HS-27A (cell line): ENCODE measurements at places on chromosomes 11 and 22.
A peak's percentile ranks its signal among the peaks of the same experiment; 100 is the strongest.

- DNase-seq: no peak
Measured at GRCh38 chr22:44616882-44617655, 84.9 kb upstream of the PRR5 start.

GRCh38 chr11:12989428-12990161, 19.5 kb upstream of the RASSF10 start:
- DNase-seq: no peak

- DNase-seq: no peak
Measured at GRCh38 chr11:121590772-121591404, 138.1 kb upstream of the SORL1-AS1 start.

DNA sequence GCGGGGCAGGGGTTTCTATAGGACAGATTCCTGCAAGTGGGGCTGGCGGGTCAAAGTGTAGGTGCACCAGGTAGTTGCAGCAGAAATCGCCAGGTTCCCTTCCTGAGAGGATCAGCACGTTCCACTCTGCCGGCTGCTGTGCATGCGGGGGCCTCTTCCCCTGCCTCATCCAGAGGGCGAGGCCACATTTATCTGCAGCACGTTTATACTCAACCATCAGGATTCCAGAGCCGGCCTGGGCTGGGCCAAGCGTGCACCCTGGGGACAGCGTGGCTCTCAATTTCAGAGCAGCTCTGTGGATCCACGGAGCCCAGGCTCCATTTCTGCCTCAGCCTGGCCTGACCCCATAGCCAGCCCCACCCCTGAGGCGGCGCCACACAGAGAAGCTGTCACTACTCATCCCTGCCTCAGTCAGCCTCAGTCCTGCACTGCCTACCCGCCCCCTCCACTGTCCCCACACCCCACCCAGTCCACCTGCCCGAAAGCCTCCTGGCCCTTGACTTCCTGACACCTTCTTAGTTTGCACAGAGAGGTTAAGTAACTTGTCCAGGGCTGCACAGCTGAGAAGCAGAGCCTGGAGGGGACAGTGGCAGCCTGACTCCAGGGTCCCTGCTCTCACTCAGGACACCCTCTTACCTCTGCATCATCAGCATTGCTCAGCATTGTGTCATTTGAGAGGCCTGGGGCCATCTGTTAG, 45.9 kb upstream of the RTL6 start:
- no peak for DNase-seq

DNA sequence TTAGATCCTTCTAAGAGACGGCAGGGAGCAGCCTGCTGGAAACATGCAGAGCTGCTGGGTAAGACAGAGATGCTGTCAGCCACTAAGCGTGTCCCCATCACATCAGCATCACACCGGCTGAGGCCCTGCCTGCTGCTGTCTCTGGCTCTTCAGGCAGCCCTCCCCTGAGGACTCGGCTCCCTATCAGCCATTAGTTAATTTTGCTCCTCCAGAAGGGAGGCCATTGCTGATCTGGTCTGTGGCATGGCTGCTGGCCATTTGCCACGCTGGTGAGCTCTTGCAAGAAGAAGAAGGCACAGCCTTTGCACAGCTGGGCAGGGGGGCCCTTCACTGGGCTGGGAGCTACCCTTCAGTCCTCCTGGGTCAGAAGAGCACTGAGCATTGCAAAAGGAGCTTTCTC, 131.2 kb upstream of the PARVA start:
- no peak for DNase-seq

DNA sequence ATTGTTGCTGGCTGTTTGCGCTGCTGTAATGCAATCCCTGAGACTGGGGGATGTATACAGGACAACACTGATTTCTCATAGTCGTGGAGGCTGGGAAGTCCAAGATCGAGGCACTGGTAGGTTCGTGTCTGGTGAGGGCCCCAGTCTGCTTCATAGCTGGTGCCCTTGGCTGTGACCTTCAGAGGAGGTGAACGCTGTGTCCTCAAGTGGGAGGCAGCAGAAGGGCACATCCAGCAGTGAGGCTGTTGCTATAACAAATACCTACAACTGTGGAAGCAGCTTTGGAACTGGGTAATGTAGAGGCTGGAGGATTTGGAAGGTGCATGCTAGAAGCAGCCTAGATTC, 21.3 kb downstream of the KRTAP5-5 start:
- no peak for DNase-seq

GRCh38 chr11:74707602-74708510, 23.4 kb downstream of the CHRDL2 start:
- no peak for DNase-seq

GRCh38 chr22:27603800-27604144, 197.8 kb downstream of the MN1 start:
- DNase-seq: no peak

DNA sequence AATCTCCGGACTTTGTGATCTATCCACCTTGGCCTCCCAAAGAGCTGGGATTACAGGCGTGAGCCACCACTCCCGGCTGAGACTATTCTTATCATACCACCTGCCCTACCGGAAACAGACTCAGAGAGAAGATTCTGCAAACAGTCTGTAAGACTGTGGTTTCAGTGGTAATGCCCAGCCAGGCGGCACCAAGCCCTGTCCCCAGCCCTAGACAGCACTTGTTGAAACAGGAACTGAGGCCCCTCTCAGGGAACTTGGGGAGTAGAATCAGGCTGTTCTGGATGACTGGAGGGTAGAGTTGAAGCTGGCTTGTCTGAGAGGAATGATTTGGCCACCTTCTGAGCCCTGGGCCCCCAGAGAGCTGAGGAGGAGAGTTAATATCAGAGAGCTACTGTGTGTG, 1.3 kb upstream of the INSC start:
- no peak for DNase-seq

GRCh38 chr11:94553938-94554337, 10.2 kb downstream of the FUT4 start:
- DNase-seq: no peak

GRCh38 chr22:25048659-25049647, 96.4 kb downstream of the KIAA1671 start:
- DNase-seq: no peak

DNA sequence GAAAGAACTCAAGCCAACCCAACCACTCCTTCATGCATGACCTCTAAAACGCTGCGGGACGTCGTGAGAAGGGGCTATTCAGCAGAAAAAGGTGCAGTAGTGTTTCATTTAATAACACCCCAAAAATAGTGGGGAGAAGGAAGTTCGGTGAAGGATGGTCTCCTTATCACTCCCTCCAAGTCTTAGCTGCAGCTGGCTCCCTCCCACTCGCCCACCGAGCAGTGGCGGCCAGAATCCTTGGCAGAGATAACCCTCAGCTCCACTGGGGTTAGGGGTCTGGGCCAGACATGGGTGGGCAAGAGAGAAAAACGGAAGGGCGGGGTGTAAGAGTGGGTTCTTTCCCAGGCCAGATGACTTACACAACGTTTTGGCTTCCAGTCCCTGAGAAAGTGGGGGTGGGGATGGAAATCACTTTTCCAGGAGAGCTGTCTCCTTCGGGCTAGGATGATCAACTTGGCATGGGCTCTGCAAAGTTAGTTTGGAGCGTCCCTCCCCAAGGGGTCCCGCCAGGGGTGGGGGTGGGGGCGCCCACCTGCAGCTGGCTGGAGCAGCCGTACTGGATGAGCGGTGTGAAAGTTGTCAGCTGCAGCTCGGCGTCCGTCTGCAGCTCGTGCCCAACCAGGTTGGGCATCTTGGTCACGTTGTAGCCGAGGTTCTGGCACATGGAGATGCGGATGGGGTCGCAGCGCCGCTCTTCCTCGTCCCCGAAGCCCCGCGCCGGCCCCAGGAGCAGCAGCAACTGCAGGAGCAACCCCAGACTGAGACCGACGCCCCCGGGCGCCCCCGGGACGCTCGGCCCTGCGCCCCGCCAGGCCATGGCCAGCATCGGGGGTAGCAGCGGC, 705 bp downstream of the FZD4 start:
- no peak for DNase-seq

GRCh38 chr22:44191036-44191454, 10.3 kb downstream of the PARVG start:
- DNase-seq: no peak

DNA sequence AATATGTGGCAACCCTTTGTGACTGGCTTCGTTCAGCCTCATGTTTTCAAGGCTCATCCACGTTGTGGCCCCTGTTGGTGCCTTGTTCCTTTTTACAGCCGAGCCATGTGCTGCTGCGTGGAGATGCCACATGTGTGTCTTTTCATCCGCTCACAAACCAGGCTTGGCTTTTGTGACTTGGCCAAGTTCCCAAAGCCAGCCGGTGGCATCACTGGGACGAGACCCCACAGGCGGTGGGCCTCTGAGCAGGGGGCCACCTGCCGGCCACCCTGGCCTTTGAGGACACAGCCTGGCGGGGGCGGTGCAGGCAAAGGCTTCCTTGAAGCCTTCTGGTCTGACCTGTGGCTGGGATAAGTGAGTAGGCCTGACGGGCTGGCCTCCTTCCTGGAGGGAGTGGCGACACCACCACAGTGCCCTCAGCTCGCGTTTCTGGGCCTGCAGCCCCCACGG, 10.5 kb downstream of the GRK2 start:
- DNase-seq: no peak

- no peak for DNase-seq
Measured at GRCh38 chr11:91872243-91872642, 352.4 kb upstream of the FAT3 start.

DNA sequence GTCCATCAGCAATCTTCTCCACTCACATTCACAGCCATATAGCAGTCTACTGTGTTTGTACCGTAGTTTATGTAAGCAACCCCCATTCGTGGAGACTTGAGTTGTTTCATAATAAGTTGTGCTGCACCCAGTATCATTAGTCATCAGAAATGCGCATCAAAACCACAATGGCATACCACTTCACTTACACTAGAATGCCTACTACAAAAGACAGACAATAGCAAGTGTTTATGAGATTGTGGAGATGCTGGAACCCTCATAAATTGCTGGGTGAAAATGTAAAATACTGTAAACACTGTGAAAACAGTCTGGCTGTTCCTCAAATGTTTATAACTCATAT, 133.3 kb downstream of the ATXN10 start:
- DNase-seq: peak; percentile 83

DNA sequence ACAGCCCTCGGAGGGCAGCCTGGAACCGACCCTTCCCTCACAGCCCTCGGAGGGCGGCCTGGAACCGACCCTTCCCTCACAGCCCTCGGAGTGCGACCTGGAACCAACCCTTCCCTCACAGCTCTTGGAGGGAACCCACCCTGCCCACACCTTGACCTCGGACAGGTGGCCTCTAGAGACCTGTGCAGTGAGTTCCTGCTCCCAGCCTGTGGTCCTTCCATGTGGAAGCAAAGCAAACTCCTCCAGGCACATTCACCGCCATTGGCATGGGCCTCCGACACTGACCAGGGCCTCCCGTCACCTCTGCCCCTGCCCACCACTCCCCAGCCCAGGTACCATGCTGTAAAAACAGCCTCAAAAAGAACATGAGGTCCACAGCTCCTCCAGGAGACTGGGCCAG, 272.1 kb downstream of the BRD1 start:
- no peak for DNase-seq

GRCh38 chr11:109939166-109939810, 153.9 kb upstream of the ZC3H12C start:
- DNase-seq: peak; percentile 20

- DNase-seq: no peak
Measured at GRCh38 chr11:111540114-111540936, at the start of gene LAYN. TSS of gene LAYN (plus strand) at chr11:111540720. CDS start at chr11:111540844, 124 bp downstream.

GRCh38 chr22:26483043-26483438, 542 bp downstream of the HPS4 start:
- no peak for DNase-seq

GRCh38 chr22:19868333-19868732, 13.7 kb upstream of the GNB1L start:
- no peak for DNase-seq

GRCh38 chr11:59102259-59102765, 4.7 kb upstream of the FAM111B start:
- no peak for DNase-seq

DNA sequence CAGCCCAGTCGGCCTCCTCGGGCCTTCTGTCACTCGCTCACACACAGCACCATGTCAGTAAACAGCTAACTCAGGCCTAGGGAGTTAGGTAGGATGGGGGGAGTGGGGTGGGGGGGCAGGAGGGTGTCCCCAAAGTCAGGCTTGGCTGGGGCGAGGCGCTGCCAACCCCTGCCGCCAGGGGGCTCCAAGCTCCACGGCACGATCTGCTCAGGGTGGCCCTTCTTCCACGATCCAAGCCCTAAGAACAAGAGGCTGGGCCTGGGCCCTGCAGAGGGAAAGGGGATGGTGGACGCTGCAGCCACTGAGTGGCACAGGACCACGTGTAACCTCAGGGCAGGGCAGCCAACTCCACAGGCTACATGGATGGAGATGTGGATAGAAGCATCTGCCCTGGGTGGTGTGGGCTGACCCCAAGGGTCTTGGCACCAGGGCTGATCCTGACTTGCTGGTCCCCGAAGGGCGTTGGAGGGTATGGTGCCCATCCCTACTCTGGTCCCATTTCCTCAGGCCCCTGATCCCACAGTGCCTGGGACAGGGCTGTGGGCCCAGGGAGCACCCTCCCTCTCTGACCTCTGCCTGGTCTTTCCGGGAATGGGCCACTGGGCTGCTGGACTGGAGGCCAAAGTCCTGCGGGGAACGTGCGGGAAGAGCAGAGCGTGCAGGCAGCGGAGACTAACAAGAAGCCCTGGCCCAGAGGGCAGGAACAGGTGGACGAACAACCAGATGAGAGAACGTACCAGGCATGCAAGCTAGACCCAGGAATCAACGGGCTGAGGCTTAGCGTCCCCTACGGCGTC, 29.1 kb upstream of the TXNRD2 start:
- no peak for DNase-seq

DNA sequence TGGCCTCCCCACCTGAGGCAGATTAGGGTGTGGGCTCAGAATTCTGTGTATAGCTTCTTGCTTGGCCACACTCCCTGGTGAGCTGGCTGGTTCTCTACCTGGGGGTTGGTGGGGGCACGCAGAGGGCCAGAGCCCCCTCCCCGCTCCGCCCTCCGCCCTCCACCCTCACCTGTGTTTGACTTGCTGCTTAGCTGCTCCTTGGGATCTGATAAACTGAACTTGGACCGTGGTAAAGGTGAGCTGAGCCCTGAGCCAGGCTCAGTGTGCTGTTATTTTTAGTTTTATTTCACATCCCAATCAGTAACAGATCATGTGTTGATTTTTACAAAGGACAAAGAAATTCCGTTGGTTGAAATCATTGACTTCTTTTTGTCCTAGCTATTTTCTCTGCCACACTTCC, 2.0 kb downstream of the OVOL1 start:
- no peak for DNase-seq
